Posterior vena cava (tissue), 2 donors: ENCODE measurements at places on chromosomes 7 and 10.

- DNase-seq = no peak
Observed at GRCh38 chr7:36279200-36279925, 110.3 kb upstream of the ANLN start.

DNA sequence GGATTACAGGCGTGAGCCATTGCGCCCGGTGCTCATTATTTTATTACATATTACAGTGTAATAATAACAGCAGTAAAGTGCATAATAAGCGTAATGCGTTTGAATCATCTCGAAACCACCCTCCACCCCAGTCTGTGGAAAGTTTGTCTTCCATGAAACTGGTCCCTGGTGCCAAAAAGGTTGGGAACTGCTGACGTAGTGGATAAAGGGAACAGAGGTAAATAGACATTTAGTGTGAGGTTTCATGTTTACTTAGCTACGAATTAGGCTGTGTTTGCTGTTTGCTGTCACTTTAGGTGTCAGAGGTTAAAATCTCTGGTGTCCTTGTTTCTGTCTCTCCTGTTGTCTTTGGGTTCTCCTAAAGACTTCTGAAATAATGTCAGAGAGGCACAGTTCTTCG, 60.3 kb upstream of the SLC39A12 start:
- no peak for DNase-seq

DNA sequence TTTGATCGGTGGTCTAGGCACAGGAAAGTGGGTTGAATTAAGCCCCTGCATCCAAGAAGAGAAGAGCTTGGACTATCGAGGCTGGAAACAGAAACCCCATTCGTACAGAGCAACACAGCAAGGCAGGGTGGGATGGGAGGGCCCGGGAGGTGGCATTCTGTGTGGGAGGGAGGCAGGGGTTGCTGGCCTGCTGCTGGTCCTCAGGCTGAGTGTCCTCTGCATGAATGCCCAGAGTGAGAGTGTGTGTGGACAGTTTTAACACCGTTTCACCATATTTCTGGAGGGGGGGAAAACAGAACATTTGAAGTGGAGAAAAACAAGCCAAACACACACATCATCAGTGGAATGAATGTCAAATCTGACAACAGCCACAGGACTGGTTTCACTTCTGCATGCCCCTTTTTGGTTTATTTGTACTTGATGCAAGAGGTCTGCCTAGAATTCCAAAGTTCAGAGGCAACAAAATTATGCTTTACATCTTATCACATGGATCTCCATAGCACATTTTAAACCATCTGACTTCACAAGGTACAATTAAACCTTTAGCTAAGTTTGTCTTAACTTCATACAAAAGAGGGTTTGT, 11.1 kb upstream of the ENO4 start:
- DNase-seq = no peak

- no peak for DNase-seq
Observed at GRCh38 chr7:101411508-101411874, 48.8 kb downstream of the COL26A1 start.
